ENCODE measurements at places on chromosomes 12 and 14.
A peak's percentile ranks its signal among the peaks of the same experiment; 100 is the strongest.

- no peak for DNase-seq
Observed at GRCh38 chr12:52248541-52249461, 15.8 kb downstream of the KRT7 start.

GRCh38 chr14:99986396-99986795 is 78.8 kb upstream of the EVL start:
- no peak for DNase-seq

DNA sequence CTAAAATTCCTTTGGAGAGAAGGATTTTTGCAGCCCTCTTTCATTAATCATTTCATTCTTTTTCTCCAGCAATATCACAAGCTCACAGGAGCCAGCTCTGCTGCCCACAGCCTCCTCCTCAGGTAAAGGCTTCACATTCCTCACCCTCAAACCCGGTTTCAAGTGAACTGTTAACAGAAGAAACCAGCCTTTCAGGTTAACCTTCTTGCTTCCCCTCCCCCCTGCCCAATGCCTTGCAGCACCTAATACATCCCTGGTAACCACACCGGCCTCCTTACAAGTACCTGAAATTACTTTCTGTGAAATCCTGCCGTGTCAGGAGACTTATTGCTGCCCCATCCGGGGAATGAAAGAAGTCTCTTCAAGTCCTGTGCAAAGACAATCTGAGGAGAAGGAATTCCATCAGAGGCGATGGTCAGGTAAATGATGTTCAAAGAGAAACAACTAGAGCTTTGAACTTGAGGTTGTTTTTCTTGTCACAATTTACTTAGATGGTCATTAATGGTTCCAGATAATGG is 111.2 kb downstream of the MYRFL start:
- DNase-seq: peak; percentile 6

GRCh38 chr12:49706351-49707127 is 666 bp downstream of the FMNL3 start:
- no peak for DNase-seq

GRCh38 chr12:49937639-49938300 is 12.8 kb upstream of the AQP2 start:
- DNase-seq: no peak

DNA sequence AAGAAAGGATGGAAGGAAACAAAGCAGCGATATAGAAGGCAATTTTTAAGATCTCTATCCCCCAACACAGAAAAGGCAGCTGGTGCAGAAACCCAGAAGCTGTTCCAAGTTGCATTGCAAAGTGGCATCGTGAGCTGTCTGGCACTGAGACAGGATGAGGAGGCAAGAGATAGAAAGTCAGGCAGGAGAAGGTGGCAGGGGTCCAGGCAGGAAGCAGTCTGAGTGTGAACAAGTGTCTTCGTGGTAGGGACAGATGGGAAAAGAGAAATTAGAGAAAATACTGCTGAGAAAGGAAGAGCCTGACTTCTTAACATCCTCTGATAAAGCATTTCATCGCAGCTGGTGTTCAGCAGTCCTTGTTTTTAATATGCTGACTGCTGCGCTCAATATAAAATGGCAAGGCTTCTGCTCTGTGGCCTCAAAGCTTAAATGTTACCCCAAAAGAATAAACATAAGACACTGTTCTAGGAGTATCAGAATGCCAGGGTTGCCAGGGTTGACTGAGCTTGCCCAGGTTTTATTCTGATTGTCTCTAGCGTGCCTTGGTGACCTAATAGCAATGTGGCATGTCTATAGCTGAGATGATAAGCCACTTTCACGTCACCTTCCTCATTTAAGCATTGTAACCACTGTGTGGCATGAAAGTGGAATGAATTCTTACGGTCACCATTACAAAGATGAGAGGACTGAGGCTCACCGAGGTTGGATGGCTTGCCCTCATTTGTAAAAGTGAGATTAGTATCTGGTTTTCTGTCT is 397.6 kb downstream of the NUAK1 start:
- no peak for DNase-seq

- no peak for DNase-seq
Observed at GRCh38 chr12:26978801-26979200, 35.4 kb downstream of the TM7SF3 start.

DNA sequence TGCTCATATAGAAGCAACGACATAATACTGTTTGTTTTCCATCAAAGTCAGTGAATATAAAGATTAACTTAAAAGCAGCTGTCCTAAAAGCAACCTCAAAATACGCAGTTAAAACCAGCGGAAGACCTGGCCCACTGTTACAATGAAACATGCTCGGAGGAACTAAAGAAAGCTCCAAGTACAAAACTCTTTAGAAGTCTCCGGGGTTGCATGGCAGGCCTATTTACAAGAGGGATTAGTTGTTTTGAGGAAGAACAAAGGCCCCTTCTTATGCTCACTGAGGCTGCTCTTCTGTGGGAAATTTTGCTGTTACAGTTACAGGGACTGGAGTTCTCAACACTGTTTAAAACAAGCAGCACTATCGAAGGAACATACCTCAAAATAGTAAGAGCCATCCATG is 75.9 kb upstream of the C12orf71 start:
- no peak for DNase-seq

GRCh38 chr14:94423453-94424056 is 29.0 kb downstream of the SERPINA11 start:
- no peak for DNase-seq

DNA sequence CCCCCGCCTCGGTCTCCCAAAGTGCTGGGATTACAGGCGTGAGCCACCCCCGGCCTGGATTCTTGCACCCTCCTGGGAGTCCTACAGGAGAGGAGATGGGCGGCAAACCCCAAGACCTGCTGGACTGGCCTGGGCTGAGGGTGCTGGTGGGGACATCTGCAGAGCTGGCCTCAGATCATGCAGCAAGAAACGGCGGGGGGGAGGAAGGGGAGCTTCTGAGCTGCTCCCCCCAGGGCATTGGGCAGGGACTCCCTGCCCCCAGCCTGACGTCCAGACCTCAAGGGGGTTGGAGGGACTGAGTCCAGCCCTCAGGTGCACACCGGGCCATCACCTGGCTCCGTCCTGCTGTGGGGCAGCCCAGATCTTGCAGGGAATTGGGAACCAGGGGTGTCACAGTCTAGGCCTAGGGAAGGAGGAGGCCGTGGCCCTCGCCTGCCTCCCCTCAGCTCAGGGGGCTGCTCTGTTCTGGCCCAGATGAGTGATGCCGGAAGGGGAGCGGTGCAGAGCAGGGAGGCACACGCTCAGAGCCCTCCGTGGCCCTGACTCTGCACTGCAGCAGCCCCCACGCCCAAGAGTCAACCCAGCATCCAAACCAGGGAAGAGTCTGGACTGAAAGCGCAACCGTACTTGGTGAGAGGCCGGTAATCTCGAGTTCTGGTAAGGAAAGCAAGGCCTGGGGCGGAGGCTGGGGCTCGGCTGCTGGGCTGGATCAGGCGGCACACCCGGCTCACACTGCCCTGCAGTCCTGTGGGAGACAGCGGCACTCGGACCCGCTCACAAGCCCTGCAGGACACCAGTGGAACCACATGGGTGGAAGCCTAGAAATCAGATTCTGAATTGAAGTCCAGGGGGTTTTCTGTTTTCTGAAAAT is 8.9 kb upstream of the AMN start:
- DNase-seq: no peak

DNA sequence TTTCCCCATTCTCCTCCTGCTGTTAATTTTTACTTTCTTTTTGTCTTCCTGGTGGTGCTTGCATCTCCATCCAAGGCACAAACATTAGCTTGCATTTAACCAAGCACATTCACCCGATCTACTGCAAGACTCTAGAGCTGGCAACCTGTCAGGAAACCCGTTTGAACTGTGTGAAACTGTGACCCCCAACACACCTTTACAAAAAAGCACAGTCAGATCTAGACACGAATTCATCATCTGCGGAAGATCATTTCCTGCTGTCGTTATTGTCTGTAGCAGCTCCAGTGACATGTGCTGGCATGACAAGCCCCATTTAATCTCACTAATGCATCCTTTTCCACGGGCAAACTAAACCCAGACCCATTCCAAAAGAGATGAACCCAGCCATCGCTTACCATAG is 340.5 kb downstream of the VRK1 start:
- DNase-seq: no peak

DNA sequence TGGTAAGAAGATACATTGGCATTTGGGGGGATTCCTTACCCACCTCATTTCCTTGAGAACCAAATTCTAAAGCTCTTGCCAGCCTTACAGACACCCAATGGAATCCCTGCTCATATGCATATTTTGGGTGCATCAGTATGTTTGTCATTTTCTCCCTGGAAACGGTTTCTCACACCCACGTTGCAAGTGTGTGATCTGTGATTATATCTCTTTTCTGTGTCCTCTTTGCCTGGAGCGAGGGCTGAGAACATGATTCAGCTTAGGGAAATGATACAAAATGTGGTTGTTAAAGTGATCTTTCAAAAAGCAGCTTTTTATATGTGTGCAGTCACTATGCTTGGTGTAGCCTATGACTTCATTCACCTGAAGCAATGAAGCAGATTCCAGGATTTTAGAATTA is 52.0 kb downstream of the KCNMB4 start:
- DNase-seq: no peak

DNA sequence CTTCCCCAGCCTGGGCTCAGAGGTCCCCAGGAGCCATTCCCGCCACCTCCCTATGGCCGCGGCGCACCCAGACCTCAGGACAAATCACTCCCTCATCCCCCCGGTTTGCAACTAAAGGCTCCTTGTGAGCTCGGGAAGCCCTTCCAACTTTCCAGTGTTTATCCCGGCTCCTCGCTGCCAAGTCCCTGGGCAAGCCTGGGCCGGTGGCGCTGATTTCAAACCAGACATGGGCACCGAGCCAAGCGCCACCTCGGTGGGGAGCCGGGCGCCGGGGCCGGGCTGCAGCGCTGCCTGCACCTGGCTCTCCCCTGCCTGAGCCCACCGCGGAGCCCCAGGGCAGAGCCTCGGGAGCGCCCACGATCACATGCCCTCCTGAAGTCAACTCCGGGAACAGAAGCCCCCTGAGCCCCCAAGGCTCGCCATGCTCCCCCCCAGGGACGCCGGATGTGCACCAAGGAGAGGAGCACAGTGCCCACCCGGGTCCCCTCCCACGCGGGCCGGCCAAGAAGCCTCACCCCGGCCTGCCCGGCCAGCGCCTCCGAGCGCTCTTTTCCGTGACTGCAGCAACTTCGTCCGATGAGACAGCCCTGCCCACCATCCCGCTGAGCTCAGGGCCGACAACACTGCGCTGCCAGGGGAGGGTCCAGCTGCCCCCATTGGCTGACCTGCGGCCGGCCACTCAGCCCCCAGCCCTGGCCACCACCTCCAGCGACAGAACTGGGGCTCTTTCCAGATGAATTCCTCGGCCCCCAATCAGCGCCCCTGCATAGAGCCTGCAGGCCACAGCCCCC is 50.0 kb downstream of the NCOR2 start:
- peak; percentile 90 for DNase-seq

GRCh38 chr14:63276016-63276415 is 42.7 kb downstream of the GPHB5 start:
- DNase-seq: peak; percentile 29

- no peak for DNase-seq
Observed at GRCh38 chr12:124098887-124099286, 125.9 kb downstream of the ZNF664 start.

DNA sequence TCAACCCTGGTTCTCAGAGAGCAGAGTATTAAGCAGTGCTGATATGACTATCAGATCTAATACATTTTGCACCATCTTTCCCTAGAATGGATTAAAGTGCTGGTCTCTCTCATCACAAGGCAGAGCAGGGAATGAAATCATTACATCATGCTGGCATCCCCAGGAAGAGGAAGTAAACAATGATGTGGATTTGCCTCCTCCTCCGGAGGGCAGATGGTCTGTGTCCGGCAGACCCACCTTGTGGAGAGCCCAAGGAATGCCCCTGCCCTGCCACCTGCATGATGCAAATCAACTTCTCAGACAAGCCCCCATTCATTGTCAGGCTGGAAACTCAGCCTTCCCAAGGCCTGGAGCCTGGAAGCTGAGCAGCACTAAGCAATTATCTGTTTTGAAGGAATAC is 1149.1 kb downstream of the VRK1 start:
- no peak for DNase-seq

DNA sequence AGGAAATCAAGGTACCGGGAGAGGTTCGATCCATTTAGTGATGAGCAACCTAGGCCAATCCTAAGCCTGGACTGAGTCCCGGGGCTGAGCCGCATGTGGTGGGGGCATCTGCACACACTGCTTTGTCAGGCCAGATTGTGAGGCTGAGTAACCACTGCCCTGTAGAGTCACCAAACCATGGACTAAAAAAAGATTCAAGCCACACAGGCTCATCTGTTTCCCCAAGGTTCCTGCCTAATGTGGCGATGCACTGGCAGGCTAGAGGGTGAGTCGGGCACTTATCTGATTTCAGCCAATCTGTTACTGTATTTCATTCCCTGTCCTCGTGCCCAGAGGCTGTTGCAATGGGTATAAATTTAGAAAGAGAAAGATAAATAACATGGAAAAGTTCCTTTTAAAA is 140.8 kb downstream of the TTC7B start:
- no peak for DNase-seq

DNA sequence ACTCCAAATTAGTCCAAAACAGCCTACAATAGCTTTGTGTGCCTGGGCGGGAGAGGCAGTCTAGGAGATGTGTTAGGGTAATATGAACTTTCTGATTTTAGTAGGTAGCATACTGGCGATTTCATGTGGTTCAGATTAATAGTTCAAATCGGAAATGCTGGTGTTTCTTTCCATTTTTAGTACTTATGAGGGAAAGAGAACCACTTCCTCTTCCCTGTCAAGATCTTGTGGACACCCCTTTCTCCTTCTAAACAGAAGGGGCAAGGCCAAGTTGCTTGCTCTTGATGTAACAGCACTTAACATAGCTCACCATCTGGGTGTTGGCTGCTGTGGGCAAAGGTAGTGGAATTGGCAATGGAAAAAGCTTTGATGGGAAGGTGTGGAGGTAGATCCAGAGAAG is 32.2 kb upstream of the IGF1 start:
- no peak for DNase-seq

DNA sequence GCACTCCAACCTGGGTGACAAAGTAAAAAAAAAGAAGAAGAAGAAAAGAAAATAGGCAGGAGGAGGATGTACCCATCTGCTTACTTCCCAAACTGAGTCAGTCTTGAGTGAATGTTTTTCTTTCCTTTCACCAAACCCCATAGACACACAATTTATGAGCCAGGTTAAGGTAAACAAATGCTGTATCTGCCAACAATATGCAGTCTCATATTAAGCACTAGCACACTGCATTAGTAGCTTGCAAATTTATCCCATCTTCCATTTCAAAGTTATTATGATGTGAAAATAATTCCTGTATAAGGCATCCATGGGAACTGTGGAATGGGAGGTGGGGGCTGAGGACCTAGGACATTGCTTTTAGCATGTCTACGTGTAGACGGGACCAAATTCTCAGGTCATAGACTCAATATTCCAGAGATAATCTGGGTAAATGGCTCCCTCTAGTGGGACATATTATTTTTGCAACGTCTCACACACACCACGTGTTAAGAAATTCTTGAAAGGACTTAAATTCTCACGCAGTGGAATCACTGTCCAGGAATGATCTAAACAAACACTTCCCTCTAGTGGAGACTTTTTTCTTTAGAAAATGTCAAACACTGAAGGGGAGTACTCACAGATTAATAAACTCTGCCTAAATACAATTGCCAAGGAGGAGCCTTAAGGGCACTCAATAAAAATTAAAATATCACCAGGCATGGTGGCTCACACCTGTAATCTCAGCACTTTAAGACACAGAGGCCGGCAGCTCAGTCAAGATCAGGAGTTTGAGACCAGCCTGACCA is 17.1 kb upstream of the OR10P1 start:
- DNase-seq: peak; percentile 61

Data from NCI-H510A (cell line).